ENCODE measurements at places on chromosomes 5 and 9.

DNA sequence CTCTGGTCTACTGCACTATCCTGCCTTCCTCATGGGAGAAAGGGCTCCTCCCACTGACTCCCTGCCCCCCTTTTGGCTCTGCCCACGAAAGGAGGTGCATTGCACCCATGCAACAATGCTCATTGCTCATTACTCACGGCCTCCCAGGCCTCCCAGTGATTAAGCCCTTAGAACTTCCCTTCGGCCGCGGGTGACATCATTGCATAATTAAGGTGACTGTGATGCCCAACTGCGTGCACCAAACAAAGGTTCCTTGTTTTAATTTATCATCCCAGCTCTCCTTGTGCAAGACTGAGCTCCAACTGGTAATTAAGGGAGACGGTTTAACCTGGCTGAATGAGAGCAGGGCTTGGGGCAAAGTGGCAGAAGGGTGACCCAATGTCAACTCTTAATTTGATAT, 180.4 kb downstream of the GAS1 start:
- DNase-seq = no peak

GRCh38 chr5:172904643-172905345, 54.4 kb upstream of the RPL26L1 start:
- DNase-seq = peak; percentile 76

DNA sequence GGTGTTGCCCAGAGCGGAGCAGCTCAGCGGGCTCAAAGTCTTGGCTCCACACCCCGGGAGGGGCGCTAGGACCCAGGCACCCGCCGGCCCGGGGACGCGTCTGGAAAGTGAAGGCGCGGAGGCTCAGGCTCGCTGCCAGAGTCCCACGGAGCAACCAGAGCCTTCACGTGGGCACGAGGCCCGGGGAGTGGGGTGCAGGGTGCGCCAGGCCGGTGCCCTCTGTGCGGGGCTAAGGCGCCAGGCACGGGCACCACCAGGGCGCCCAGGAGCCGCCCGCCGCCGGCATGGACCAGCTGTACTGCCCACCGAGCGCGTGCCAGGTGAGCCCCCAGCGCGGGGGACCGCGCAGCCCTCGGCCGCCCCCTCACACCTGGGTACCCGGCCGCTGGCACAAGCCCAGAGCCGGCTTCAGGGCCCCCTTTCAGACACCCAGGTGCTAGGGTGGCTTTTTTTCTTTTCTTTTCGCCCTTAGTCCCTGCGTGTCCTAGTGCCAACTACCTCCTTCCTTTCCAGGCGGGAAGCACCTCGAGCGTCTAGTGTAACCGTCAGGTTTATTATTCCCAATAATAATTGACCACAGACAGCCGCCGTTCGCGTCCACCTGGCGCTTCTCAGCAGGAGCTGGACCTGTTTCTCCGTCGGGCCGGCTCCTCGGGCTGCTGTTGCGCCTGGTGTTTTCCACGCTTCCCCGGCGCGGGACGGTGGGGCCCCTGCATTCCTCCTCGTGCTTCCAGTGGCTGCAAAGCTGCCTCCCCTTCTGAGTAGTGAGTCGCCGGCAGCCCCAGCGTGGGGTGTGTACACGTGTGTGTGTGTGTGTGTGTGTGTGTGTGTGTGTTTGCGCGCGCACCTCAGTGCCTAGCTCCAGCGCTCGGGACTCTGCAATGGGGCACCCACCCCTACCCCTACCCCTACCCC, 30.1 kb upstream of the PDE8B start:
- DNase-seq = no peak

DNA sequence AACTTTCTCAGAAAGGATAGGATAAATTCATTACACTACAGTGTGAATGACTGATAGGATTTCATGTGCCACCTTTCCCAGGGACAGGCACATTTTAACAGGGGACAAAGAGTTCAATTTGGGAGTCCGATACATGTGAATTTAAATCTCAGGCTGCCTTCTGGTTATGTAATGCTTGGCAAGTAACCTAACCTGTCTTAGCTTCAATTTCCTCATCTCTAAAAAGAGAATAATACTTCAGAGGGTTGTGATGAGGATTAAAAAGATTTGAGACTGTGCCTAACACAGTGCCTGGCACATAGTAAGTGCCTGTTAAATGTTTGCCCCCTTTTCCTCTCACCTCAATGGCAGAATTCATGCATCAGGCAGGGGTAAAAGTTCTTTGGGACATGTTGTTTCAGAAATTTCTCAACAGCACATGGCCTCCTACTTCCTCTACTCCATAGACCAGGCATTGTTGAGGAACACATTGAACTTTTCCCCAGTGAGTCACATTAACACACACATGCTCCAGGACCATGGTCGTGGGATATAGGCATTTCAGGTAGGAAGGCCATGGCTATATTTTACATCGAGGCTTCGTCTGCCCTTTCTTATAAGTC, 94.6 kb upstream of the EGFLAM start:
- no peak for DNase-seq

DNA sequence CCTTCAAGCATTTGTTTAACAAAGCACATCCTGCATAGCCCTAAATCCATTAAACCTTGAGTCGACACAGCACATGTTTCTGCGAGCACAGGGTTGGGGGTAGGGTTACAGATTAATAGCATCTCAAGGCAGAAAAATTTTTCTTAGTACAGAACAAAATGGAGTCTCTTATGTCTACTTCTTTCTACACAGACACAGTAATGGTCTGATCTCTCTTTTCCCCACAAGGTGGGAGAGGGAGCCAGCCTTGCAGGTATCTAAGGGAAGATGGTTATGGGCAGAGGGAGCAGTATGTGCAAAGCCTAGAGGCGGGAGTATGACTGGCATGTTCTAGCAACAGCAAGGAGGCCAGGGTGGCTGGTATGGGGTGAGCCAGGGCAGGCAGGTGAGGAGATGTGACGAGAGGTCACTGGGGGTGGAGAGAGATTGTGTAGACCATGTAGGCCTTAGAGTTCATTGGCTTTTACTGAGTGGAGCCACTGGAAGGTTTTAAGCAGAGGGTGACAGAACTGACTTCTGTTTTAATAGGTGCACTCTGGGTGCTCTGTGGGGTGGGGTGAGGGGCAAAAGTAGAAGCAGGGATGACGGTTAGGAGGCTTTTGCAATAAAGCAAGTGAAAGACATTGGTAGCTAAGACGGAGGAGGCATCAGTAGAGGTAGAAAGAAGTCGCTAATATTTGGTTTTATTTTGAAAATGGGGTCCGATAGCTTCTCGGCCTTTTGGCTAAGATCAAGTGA, 5.1 kb upstream of the RPS14 start:
- no peak for DNase-seq

DNA sequence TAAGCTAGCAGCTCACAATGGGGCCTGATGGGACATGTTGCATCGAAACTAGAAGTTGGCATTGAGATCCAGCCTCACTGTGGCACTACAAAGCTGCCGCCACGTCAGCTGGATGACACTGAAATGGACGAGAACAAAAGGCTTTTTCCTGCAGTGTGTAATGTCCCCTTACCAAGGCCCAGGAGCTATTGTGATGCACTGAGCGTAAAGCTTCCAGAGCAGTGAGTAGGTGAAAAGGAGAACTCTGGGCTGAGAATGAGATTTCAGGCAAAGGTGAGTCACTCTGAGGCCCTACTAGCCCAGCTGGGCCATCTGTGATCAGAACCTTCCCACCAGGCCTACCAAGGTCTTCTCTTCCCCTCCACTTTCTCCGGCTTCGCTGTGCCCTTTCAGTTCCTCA, 528.1 kb upstream of the KLF4 start:
- DNase-seq = no peak

DNA sequence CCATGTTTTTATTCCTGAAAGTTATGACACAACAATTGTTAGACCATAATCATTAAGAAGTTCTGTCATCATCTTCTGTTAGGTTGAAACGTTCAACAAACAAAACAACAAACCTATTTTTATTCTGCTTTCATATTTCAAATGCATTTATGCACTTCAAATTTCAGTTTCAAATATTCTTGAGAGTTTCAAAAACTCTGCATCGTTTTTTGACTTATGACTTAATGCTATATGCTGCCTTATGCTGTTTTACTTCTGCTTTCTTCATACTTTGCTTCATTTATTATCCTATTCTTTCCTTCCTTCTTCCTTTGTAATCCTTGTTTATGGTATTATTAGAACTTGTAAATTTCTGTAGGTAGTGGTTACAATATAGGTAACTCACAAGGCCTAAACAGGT, 95.0 kb downstream of the PCSK1 start:
- no peak for DNase-seq

DNA sequence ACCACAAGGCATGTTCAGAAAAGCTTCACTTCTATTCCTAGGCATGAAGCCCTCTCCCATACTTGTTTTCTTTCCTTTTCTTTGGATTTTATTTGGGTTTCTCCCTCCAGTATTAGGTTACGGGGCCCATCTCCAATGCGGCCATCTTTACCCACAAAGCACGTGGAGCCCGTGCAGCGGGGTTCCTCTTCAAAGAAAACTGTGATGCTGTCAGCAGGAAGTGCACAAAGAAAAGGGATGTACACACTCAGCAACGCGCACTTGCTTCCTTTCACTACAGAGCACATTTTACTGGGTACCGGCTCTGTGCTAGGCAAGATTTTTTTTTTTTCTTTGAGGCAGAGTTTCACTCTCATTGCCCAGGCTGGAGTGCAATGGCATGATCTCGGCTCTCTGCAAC, 106.6 kb downstream of the COL23A1 start:
- DNase-seq = no peak

DNA sequence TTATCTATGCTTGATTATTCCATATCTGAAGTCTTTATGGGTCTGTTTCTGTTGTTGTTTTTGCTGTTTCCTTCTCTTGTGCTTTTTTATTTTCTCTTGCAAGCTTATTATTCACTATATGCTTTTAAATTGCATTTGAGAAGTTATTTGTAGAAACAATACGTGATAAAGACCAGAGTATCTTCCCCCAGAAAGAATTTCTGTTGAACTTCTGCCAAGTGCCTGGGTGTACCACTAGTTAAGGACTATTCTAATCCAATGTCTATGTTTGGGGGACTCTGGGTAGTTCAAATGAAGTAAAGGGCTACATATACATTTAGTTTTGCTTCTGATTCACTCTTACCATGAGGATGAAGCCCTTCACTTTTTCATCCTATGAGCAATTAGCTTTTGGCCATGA, 54.3 kb downstream of the SLF1 start:
- no peak for DNase-seq

Measured in SHP77 (cell line).